ENCODE measurements at places on chromosomes 7 and 10. TPM values are rescaled to one million over a fixed set of nuclear protein-coding genes. Genes with fewer than 3 reads are reported as not detected.

Gene MOGAT3
- total RNA-seq: not detected

Gene CYP2C9
- not detected for total RNA-seq

Gene GSTO2
- 0.75 TPM for total RNA-seq

Gene FAM221A
- total RNA-seq: 8.3 TPM

Gene PPP1R17
- total RNA-seq: not detected

Gene OR2A25
- total RNA-seq: not detected

Gene WDFY4
- total RNA-seq: 4.6 TPM

DNA sequence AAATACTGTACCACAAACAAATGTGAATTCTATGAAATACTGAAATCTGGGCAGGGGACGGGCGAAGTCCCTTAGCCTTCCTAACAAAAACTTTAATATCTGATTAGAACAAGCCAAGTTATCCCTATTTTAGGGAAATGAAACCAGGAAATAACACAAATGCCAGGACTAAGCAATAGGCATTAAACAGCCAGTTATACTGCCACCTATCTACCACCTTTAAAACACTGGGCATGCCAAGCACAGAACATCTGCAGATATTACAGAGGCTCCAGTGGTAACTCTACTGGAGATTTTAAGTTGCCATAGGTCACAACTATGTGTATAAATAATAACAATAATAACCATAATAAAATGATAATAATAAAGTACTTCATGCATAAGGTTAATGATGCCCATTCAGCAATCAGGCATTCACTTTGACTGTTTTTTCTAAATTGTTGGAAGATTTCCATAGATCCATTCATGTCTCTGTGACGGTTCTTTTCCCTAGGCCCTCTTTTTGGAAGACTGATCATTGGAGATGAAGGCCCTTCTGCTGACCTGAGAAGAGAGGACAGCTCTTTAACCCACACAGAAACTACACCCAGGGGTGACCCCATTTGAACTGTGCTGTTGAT, 195.7 kb downstream of the CACNA2D1 start:
- no peaks in the 10 kb centered on the region for H3K36me3 ChIP-seq
- no peak overlapping the region for H3K27ac ChIP-seq
- no peak overlapping the region for H3K4me3 ChIP-seq
- no peaks in the 10 kb centered on the region for H3K27me3 ChIP-seq
- no peak for DNase-seq

- no peaks in the 10 kb centered on the region for H3K27me3 ChIP-seq
- H3K4me3 ChIP-seq: no peak overlapping the region
- no peaks in the 10 kb centered on the region for H3K4me1 ChIP-seq
- DNase-seq: no peak
- no peaks in the 10 kb centered on the region for H3K36me3 ChIP-seq
Observed at GRCh38 chr10:47037654-47038425, 126.6 kb downstream of the PTPN20 start.

GRCh38 chr10:30798646-30799185, 169.2 kb upstream of the LYZL2 start:
- no peaks in the 10 kb centered on the region for H3K36me3 ChIP-seq
- no peak for DNase-seq
- no peaks in the 10 kb centered on the region for H3K4me1 ChIP-seq
- no peaks in the 10 kb centered on the region for H3K27me3 ChIP-seq
- no peak overlapping the region for H3K27ac ChIP-seq
- no peak overlapping the region for H3K4me3 ChIP-seq

DNA sequence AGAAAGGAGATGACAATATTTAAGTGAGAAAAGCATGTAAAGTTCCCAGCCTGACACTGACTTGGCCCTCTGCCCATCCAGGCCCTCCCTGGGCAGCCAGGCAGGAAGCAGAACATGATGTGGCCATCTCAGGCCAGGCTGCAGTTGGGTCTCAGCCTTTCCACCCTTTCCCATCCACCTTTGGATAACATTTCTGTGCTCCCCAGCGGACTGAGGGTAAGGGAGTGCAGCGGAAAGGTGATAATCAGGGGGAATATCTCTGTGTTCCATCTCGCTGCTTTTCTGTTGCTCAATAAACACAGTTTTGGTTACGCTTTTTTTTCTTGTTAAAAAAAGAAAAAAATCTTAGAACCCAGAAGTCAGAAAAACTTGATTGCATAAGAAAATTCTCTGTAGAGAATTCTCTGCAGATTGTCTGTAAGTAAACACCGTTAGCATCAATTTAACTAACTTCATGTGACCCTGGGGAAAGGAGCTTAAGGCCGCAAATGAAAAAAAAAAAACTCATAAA, 37.2 kb upstream of the TARP start:
- peaks cover 22% of the 10 kb centered on the region for H3K4me1 ChIP-seq
- H3K4me3 ChIP-seq: peak overlapping the region; percentile 59
- no peaks in the 10 kb centered on the region for H3K36me3 ChIP-seq
- no peak for DNase-seq
- no peaks in the 10 kb centered on the region for H3K27me3 ChIP-seq
- no peak overlapping the region for H3K27ac ChIP-seq

GRCh38 chr7:115058726-115059125, 136.8 kb downstream of the MDFIC start:
- DNase-seq: no peak
- no peak overlapping the region for H3K27ac ChIP-seq
- H3K4me3 ChIP-seq: no peak overlapping the region
- no peaks in the 10 kb centered on the region for H3K36me3 ChIP-seq

- H3K4me3 ChIP-seq: no peak overlapping the region
- H3K27ac ChIP-seq: no peak overlapping the region
- no peaks in the 10 kb centered on the region for H3K27me3 ChIP-seq
- H3K4me1 ChIP-seq: peaks cover 92% of the 10 kb centered on the region
- peaks cover 6% of the 10 kb centered on the region for H3K36me3 ChIP-seq
Observed at GRCh38 chr7:50662041-50662694, 97.0 kb upstream of the DDC start.

GRCh38 chr7:82562716-82563404, 119.3 kb upstream of the CACNA2D1 start:
- H3K27ac ChIP-seq: no peak overlapping the region
- no peaks in the 10 kb centered on the region for H3K27me3 ChIP-seq
- no peak overlapping the region for H3K4me3 ChIP-seq

DNA sequence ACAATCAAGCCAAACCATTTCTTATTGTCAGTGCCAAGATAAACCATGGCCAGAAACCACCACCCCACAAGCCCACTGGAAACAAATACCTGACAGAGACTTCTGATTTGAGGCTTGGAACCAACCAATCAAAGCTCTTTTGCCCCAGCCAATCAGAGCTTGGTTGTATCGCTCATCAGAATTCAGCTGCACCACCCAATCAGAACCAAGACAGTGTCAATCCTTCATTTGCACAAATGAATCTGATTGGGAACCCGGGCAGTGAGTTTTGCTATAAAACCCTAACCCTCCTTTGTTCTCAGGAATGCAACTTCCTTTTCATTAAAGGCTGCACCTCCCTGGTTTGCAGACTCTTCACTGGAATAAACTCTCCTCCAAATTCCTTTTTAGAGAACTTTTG, 87.4 kb downstream of the ELAPOR2 start:
- H3K4me1 ChIP-seq: peaks cover 6% of the 10 kb centered on the region
- H3K27ac ChIP-seq: no peak overlapping the region
- no peaks in the 10 kb centered on the region for H3K27me3 ChIP-seq
- no peak overlapping the region for H3K4me3 ChIP-seq
- H3K36me3 ChIP-seq: no peaks in the 10 kb centered on the region

- H3K36me3 ChIP-seq: no peaks in the 10 kb centered on the region
- no peak overlapping the region for H3K4me3 ChIP-seq
- H3K27me3 ChIP-seq: no peaks in the 10 kb centered on the region
- DNase-seq: no peak
Observed at GRCh38 chr7:73880755-73881328, 19.9 kb downstream of the TMEM270 start.

DNA sequence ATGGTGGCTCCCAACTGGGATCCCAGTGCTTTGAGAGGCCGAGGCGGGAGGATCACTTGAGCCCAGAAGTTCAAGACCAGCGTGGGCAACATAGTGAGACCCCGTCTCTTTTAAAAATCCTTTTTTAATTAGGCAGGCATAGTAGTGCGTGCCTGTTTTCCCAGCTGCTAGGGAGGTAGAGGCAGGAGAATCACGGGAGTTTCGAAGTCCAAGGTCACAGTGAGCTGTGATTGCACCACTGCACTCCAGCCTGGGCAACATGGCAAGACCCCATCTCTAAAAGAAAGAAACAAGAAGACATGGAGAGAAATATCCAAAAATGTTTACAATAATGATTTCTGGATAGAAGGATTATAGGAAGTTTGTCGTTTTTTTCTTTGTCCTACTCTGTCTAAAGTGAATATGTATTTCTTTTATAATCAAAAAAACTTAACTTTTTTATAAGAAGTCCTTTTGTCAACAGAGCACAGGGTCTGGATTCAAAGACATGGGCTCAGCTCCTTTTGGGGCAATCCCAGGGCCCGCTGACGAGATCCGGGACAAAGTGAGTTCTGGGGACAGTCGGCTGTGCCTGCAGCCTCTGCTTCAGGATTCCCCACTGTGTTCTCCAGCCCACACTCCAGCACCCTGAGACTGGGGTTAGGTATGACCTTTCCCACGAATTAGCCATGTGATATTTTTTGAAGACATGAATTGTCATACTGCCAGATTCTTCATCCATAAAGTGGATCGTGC, 45.6 kb downstream of the PDGFA start:
- H3K36me3 ChIP-seq: no peaks in the 10 kb centered on the region
- no peak overlapping the region for H3K27ac ChIP-seq
- H3K4me1 ChIP-seq: peaks cover 14% of the 10 kb centered on the region
- no peaks in the 10 kb centered on the region for H3K27me3 ChIP-seq
- DNase-seq: no peak

- H3K4me1 ChIP-seq: no peaks in the 10 kb centered on the region
- no peak overlapping the region for H3K4me3 ChIP-seq
- no peak for DNase-seq
- no peak overlapping the region for H3K27ac ChIP-seq
- peaks cover 5% of the 10 kb centered on the region for H3K36me3 ChIP-seq
- H3K27me3 ChIP-seq: no peaks in the 10 kb centered on the region
Observed at GRCh38 chr7:77942431-77942830, 143.9 kb downstream of the PHTF2 start.

DNA sequence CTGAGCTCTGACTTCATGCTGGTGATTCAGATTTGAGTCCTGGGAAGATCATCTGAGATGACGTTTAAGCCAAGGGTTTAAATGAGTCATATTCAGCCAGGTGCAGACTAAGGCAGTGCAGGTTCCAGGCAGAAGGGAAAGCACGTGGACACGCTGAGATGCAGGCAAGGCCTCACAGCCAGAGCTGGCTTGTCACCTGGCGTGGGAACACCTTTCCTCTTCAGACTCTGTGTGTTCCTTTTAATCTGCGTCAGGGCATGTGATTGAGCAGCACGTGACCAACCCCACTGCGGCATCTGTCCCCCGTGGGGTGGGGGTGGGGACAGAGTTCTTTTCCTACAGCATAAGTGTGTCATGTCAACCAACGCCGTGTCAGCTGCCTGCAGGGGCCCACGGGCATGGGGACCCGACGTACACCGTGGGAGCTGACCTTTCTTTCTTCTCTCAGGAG, 10.7 kb upstream of the IDI2 start:
- no peaks in the 10 kb centered on the region for H3K4me1 ChIP-seq
- H3K27me3 ChIP-seq: no peaks in the 10 kb centered on the region
- no peak overlapping the region for H3K27ac ChIP-seq
- H3K36me3 ChIP-seq: peaks cover 46% of the 10 kb centered on the region

DNA sequence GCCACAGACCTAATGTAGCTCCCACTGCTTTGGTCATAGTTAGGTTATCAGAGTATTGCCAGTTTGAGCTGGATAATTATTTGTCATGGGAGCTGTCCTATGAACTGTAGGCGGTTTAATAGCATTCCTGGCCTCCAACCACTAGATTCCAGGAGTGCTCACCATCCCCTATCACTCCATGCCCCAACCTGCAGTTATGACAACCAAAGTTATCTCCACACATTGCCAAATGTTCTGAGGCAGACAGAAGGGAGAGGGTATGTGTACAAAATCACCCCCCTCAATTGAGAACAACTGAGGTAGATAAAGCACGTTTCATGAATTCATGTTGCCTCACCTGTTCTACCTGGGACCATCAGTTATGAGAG, 119.0 kb upstream of the CACUL1 start:
- DNase-seq: no peak
- no peaks in the 10 kb centered on the region for H3K36me3 ChIP-seq
- H3K4me3 ChIP-seq: no peak overlapping the region
- H3K27me3 ChIP-seq: no peaks in the 10 kb centered on the region

- no peak for DNase-seq
- H3K4me3 ChIP-seq: no peak overlapping the region
- no peaks in the 10 kb centered on the region for H3K36me3 ChIP-seq
- H3K27ac ChIP-seq: no peak overlapping the region
- no peaks in the 10 kb centered on the region for H3K27me3 ChIP-seq
Observed at GRCh38 chr10:112223725-112224124, 40.2 kb upstream of the GPAM start.

DNA sequence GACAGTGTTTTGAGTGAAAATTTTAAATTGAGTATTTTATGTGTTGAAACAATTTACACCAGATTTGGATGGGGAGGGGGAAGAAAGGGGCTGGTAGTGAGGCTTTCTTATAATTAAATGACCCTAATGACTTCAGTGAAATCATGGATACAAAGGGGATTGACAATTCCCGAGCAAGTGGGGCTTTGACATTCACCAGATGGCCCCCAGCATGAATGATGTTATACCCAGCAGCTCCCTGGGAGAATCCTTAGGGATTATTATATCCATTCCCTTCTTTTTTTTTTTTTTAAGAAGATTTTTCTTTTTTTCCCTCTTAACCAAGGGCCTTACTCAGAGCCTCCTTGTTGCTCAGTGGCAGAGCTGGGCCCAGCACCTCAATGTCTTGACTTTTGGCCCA, 17.9 kb downstream of the PLPP4 start:
- H3K4me3 ChIP-seq: no peak overlapping the region
- no peak overlapping the region for H3K27ac ChIP-seq
- no peaks in the 10 kb centered on the region for H3K36me3 ChIP-seq
- no peaks in the 10 kb centered on the region for H3K4me1 ChIP-seq
- no peak for DNase-seq
- H3K27me3 ChIP-seq: no peaks in the 10 kb centered on the region

DNA sequence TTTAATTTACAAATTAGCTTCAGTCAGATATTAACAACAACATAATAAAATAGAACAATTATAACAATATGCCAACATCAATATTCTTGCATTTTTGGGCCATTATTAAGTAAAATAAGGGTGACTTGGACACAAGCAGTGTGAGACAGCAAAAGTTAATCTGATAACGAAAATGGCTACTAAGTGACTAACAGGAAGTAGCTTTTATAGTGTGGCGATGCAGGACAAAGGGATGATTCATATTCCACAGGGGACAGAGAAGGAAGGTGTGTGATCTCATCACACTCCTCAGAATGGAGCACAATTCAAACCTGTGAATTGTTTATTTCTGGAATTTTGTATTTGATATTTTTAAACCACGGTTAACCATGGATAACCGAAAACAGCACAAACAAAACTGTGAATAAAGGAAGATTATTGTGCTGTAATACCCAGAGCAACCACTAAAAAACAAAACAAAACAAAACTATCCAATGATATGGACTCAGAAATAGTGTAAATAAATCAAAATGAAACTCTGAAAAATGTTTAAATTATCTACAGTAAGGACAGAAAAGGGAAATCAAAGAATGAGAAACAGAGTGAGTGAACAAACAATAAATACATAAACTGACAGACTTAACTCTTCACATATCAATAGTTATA, 66.9 kb upstream of the TFEC start:
- H3K36me3 ChIP-seq: no peaks in the 10 kb centered on the region
- H3K27ac ChIP-seq: no peak overlapping the region
- H3K27me3 ChIP-seq: no peaks in the 10 kb centered on the region
- no peak for DNase-seq

Measured in esophagus muscularis mucosa (tissue), 4 donors.